Body of pancreas (tissue), 4 donors: ENCODE measurements at places on chromosomes 3 and 15. TPM values are rescaled to one million over a fixed set of nuclear protein-coding genes. Genes with fewer than 3 reads are reported as not detected.

GRCh38 chr15:66390678-66391077 lies 4.0 kb downstream of the MAP2K1 start:
- peaks cover 20% of the 10 kb centered on the region for H3K4me1 ChIP-seq
- no peaks in the 10 kb centered on the region for H3K27me3 ChIP-seq
- no peak overlapping the region for H3K4me3 ChIP-seq

The RAB7A gene
- 64.9 TPM for total RNA-seq

DNA sequence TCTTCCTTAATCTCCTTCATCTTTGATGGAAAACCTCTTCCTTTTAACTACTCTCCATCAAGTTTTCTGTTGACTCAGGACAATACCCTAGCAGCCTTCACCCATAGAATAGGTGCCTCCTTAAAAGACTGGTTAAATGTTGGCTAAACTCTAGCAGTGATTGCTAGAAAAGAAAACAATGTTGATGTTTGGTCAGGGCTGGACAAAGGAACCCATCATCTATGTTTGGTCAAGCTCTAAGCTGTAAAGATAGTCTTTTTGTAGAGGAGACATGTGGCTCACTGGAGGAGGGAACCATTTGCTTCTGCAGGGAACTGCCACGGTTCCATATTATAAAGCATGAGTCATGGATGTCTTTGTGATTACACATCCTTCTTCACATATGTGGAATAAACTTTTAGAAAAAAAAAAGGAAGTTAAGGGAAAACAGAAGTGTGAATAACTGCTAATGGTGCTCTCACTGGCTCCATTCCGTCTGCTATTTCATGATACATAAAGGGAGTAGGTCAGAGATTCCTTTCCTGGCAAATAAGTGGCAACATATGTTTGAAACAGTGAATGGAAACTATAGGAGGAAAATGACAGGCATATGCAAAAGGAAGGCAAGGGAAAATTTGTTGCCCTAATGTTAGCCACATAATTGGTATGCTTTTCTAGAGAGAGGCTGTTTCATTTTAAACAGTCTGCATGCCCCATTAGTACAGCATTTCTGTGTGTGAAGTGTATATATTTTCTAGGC lies 78.2 kb downstream of the CMSS1 start:
- no peak for DNase-seq
- H3K4me1 ChIP-seq, result peaks cover 4% of the 10 kb centered on the region
- H3K36me3 ChIP-seq, result no peaks in the 10 kb centered on the region

The TMEM207 gene
- not detected for total RNA-seq

GRCh38 chr15:93247466-93248121 lies 158.6 kb upstream of the RGMA start:
- DNase-seq, result no peak
- peaks cover 3% of the 10 kb centered on the region for H3K4me1 ChIP-seq
- no peaks in the 10 kb centered on the region for H3K36me3 ChIP-seq
- H3K4me3 ChIP-seq, result no peak overlapping the region
- no peak overlapping the region for H3K27ac ChIP-seq

DNA sequence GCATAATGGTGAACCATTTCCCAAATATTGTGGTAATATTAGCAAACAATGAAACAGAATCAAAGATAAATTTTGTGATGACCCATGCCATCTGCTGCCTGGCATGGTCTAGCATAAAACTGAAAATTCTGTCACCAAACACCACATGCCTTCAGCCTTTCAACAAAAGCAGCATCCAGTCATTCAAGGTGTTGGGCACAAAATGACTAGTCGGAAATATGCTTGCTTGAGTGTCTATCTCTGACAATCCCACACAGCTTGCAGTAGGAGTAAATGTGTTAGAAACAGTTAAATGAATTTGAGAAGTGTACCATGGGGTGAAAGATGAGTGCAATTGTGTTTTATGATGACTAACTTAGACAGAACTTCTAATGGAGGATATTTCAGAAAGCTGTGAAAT lies 61.7 kb upstream of the CDIN1 start:
- H3K4me1 ChIP-seq, result no peaks in the 10 kb centered on the region
- DNase-seq, result no peak
- H3K27ac ChIP-seq, result no peak overlapping the region
- no peaks in the 10 kb centered on the region for H3K36me3 ChIP-seq

The SERPINI1 gene
- total RNA-seq, result 10.2 TPM

- DNase-seq, result no peak
- no peaks in the 10 kb centered on the region for H3K36me3 ChIP-seq
- H3K4me3 ChIP-seq, result no peak overlapping the region
- H3K4me1 ChIP-seq, result peaks cover 28% of the 10 kb centered on the region
Observed at GRCh38 chr15:66138892-66139590, 114.5 kb downstream of the MEGF11 start.

- H3K4me3 ChIP-seq, result no peak overlapping the region
- H3K27ac ChIP-seq, result no peak overlapping the region
- DNase-seq, result peak; percentile 18
- no peaks in the 10 kb centered on the region for H3K4me1 ChIP-seq
- H3K36me3 ChIP-seq, result no peaks in the 10 kb centered on the region
Observed at GRCh38 chr3:126883241-126883640, 99.7 kb upstream of the PLXNA1 start.

The CD200 gene
- total RNA-seq, result 2.6 TPM

- H3K36me3 ChIP-seq, result no peaks in the 10 kb centered on the region
- no peaks in the 10 kb centered on the region for H3K27me3 ChIP-seq
- peak overlapping the region; percentile 90 for H3K27ac ChIP-seq
- no peak for DNase-seq
Observed at GRCh38 chr3:123201223-123201556, 553 bp upstream of the SEC22A start.

The SERPINI2 gene
- 167 TPM for total RNA-seq

DNA sequence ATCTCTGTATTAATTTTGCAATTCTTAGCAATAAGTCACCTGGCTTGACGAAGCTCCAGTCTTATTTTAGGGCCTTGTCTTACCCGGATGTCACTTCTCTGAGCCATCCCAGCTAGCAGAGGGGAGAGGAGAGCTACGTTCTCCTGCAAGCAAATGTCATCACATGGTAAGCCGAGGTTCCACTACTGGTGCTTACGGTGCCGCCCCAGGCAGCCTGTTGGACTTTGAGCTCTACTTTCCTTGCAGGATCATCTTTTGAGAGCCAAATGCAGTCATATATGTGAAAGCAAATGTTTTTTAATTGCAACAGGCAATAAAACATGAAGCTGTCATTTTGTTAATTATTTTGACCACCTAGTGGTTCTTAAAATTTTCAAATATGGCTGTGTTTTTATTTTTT lies 140.9 kb downstream of the FAM43A start:
- H3K36me3 ChIP-seq, result no peaks in the 10 kb centered on the region
- H3K4me1 ChIP-seq, result no peaks in the 10 kb centered on the region
- DNase-seq, result no peak
- H3K4me3 ChIP-seq, result no peak overlapping the region
- H3K27ac ChIP-seq, result no peak overlapping the region

DNA sequence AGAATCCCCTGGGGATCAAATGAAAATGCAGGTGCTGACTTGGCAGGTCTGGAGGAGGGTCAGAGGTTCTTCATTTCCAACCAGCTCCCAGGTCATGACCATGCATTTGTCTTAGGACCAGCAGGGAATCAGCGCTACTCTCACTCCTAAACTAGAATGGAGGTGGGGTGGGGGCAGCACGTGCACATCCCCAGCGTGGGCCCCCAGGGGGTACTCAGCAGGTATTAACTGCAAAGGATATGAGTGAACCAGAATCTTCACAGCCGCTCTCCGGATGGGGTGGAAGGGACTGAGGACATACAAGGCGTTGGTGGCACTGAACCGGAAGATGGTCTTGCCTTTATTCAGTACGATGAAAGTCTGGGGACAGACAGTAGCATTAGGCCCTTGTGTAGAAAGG lies 19.4 kb downstream of the SCN5A start:
- no peaks in the 10 kb centered on the region for H3K36me3 ChIP-seq
- no peaks in the 10 kb centered on the region for H3K27me3 ChIP-seq
- no peak overlapping the region for H3K27ac ChIP-seq
- DNase-seq, result no peak
- no peak overlapping the region for H3K4me3 ChIP-seq

- H3K36me3 ChIP-seq, result no peaks in the 10 kb centered on the region
- H3K4me3 ChIP-seq, result no peak overlapping the region
- no peaks in the 10 kb centered on the region for H3K4me1 ChIP-seq
- H3K27ac ChIP-seq, result no peak overlapping the region
- H3K27me3 ChIP-seq, result no peaks in the 10 kb centered on the region
Observed at GRCh38 chr3:196688349-196688748, 23.7 kb downstream of the CEP19 start.

DNA sequence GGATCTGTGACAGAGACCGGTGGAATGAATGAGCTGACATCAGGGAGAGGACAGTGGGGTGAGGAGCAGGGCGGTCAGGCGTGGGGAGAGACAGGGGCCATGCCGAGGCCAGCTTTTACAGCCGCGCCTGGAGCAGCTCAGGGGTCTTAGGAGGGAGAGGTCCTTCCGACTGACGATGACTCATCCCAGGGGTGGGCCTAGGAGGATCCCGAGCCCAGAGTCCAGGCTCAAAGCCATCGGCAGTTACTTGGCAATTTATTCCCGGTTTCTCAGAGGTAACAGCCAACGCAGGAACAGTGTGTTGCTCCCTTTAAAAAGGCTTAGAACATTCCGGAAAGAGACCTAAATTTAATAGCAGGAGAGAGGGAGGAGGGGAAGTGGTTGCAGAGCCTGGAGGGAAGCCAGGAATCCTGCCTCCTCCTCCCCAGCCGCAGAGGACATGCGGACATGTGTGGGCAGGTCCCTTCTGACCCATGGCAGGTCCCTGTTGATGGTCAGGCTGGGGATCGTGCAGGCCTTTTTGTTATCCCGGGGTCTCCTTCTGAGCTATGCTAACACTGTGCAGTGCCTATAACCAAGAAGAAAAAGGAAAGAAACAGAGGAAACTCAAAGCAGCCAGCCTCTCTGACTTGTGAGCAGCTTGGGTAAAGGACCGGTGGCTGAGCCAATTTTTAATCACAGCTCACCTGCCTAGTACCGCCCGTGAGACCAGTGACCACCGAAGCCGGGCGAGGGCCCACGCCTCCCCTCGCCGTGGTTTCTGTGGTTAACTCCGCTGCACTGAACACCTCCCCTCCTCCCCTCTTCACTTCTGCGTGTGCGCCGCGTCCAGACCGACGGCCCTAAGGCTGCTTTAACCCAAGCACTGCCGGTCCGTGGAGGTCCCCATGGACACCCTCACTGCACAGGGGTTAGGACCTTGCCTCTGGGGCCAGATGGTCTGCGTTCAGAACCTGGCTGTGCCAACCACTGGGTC lies 392.4 kb upstream of the PROK2 start:
- no peak overlapping the region for H3K27ac ChIP-seq
- no peaks in the 10 kb centered on the region for H3K4me1 ChIP-seq
- no peak for DNase-seq
- no peaks in the 10 kb centered on the region for H3K36me3 ChIP-seq

DNA sequence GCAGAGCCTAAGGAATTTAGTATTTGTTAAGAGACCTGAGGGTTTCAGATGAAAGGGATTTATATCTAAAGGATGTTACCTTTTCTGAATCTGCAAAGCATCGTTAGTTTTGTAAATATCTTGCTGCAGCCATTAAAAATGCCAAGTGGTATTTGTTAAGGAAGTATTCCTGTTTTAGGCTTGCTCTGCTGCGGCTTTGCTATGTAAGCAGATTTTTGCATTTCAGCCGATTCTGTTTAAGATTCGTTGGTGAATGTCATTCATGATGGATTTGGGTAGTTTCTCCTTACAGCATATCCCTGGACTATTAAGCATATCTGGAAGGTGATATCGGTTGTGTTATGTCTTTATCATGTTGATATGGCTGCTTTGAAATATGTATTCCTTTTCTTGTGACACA lies 1.0 kb downstream of the USP8 start:
- peaks cover 31% of the 10 kb centered on the region for H3K4me1 ChIP-seq
- no peaks in the 10 kb centered on the region for H3K36me3 ChIP-seq
- no peak overlapping the region for H3K27ac ChIP-seq
- no peak for DNase-seq

DNA sequence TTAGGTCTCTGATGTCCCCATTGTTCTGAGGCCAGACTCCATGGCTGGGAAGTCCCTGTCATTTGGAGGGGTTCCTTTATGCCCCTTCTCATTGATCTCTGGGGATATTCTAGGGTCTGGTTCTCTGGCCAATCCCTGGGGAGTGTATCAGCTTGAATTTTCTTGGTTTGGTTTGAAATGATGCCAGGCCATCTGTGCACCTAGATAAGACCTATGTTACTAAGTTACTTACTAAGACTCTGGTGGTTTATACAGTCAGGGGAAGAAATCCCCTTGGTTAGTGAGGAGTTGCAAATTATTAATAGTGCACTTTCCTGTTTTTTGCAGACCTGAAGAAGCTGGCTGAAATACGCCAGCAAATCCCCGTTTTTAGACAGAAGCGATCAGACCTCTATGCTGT lies 20.3 kb downstream of the NIT2 start:
- H3K27me3 ChIP-seq, result no peaks in the 10 kb centered on the region
- DNase-seq, result peak; percentile 24
- peaks cover 7% of the 10 kb centered on the region for H3K4me1 ChIP-seq
- H3K4me3 ChIP-seq, result no peak overlapping the region

The TMIE gene
- not detected for total RNA-seq

The KY gene
- not detected for total RNA-seq

DNA sequence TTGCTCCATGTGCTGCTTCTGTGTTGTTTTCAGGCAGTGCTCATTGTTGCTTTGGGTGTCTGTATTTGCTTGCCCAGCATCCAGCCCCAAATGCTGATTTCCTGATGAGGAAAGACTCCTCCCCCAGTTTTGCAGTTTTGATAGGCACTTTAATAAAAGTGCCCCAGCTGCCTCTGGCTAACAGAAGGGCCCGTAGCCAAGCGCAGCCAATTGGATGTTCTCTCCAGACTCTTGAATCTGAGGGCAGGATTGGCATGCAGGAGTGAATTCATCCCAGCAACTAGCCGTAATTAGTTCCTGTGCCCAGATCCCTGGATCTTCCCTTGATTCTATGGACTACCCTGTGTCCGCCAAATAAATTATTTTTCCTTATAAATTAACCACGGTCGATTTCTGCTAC lies 14.8 kb upstream of the SEMA5B start:
- no peak overlapping the region for H3K4me3 ChIP-seq
- no peaks in the 10 kb centered on the region for H3K4me1 ChIP-seq
- no peak overlapping the region for H3K27ac ChIP-seq

DNA sequence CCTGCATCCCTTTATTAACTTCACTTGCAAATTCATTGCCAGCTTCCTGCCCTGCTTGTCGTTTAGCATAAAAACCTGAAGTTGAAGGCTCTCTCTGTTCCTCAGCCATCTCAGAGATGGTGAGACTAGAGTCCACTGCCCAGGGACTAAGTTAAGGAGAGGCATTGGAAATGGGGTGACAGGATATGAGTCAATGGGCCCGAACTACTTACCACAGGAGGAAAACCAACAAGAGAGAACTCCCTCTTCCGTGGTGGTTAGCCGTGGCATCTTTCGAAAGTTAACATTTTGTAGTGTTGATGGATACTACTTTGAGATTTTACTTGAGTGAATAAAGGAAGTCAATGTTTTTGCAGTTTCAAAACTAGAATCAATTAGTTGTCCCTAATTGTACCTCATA lies 65.3 kb downstream of the LRTM1 start:
- no peaks in the 10 kb centered on the region for H3K4me1 ChIP-seq
- no peak for DNase-seq
- no peak overlapping the region for H3K27ac ChIP-seq
- H3K36me3 ChIP-seq, result no peaks in the 10 kb centered on the region

- no peaks in the 10 kb centered on the region for H3K4me1 ChIP-seq
- H3K27ac ChIP-seq, result no peak overlapping the region
- no peaks in the 10 kb centered on the region for H3K27me3 ChIP-seq
Observed at GRCh38 chr15:48046813-48047438, 73.9 kb upstream of the SLC24A5 start.

The SNTN gene
- total RNA-seq, result 1.0 TPM
